ENCODE measurements at places on chromosomes 7 and 10.

DNA sequence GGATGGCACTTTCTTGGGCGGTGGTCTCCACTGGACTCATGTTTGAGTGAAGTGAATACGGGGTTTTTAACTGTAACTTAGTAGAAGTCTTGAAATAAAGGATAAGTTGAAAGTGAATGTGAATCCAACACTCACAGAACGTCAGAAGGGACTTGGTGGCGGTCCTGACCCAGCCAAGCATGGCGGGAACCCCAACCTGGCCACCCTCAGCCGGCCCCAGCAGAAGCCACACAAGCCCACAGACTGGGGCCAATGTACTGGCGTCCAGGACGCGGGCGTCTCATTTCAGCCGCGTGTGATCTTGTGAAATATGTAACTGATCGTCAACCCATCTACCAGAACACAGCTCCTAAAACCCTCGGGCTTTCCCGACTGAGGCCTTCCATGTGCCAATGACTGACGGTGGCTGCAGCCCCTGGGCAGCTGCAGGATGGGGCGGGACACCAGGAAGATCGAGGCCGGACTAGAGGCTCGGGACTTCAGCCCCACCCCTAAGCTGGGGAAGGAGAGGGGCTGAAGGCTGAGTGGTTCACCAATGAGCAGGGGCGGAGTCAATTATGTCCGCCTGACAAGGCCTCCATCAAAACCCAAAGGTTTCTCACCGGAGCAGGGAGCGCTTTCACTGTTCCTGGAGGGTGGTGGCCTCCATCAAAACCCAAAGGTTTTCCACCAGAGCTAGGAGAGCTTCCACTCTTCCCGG, 161.5 kb downstream of the MAD1L1 start:
- DNase-seq: no peak

- no peak for DNase-seq
These were observed 407.0 kb downstream of the SORCS1 start for GRCh38 chr10:106757521-106757920.

DNA sequence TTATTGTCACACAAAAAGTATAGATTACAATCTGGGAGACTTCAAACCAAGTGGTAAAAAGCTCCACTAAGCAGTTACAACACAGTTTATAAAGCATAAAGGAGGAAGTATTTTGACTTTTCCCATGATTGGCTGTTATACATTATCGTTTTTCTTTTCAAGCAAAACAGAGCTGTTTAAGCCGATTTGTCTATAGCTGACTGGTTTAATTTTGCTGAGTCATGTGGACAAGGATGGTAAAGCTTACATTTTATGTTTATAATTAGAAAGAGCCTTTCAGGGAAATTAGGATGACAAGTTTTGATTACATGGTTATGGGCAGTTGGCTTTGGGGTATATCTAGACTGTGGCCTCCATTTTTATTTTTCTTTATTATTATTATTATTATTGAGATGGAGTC, 152.5 kb upstream of the STK17A start:
- DNase-seq: no peak

DNA sequence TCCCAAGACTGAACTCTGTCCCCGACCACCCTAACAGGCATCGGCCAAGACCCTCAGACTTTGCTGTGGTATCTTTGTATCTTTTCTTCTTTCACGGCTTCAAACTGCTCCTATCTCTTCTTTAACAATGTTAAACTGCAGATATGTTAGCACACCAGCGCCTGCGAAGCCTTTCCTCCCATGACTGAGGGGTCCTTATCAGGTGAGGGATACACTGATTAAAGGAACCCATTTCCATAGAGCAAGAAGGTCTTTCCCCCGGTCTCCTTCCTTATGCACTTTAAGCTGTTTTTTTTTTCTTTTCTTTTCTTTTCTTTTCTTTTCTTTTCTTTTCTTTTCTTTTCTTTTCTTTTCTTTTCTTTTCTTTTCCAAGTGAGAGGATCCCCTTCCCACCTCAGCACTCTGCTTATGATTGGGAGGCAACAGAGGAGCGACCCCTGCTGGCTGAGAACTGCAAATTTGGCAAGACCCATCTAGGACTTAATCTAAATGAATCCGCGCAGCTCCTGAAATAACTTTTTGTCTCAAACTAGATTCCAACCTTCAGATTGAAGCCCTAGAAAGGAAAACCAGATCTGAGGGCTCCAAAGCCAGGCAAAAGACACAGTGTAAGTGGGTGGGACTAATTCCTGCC, 109.9 kb downstream of the ITGB8 start:
- DNase-seq: peak; percentile 18

DNA sequence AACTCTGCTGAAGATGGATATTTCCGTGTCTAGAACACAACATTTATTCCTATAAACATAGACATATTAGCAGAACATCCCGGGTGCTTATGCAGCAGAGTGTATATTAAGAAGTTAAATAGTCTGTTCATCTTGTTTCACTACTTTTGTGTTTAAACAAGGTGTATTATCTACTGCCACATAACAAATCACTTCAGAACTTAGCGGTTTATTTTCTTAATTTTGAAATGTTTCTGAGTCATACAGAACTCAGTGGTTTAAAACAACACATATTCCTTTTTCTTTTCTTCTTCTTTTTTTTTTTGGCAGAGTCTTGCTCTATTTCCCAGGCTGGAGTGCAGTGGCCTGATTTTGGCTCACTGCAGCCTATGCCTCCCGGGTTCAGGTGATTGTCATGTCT, 25.8 kb downstream of the DENND10 start:
- DNase-seq: no peak

DNA sequence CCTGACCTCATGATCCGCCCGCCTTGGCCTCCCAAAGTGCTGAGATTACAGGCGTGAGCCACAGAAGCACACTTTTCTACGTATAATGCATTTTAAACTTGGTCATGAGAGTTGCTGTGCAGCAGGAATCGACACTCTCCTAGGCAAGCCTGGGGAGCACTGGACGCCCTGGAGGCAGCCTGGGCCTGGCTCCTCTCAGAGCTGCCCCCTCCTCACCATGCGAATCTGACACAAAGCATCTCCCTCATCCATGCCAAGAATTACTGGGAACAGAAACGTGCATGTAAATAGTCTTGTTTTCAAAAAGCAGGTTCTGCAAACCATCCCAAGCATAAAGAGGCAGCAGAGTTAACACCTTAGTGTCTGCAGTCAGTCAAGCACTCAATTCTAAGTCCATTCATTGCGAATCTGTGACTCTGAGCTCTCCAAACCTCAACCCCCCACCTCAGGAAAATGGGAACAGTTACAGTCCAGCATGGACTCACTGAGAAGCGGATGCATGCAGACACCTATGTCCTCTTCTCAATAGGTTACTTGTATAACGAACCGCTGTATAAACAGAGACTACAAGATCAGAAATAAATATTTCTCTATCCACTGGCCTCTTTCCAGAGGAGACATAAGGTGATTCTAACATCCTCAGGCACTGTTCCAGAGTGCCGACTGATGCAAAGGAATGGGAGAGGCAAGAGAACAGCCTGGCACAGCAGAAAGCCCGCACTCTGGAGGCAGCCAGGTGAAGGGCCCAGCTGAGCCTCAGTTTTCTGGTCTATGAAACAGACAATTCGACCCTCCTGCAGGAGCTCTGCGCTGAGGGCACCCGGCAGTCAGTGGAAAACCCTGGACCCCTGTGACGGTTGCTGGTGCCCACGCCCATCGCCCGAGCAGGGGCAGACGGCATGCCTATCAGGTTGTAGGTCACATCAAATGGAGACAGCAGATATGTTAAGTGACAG, 68.9 kb downstream of the MAD1L1 start:
- no peak for DNase-seq

GRCh38 chr7:138564365-138564764, 104.3 kb downstream of the TRIM24 start:
- DNase-seq: no peak

GRCh38 chr7:74084722-74085578, 1.3 kb downstream of the LIMK1 start:
- DNase-seq: no peak

- no peak for DNase-seq
These were observed 4.0 kb downstream of the VSIR start for GRCh38 chr10:71769279-71769823.

GRCh38 chr7:25985196-25985595, 166.8 kb upstream of the NFE2L3 start:
- DNase-seq: no peak

DNA sequence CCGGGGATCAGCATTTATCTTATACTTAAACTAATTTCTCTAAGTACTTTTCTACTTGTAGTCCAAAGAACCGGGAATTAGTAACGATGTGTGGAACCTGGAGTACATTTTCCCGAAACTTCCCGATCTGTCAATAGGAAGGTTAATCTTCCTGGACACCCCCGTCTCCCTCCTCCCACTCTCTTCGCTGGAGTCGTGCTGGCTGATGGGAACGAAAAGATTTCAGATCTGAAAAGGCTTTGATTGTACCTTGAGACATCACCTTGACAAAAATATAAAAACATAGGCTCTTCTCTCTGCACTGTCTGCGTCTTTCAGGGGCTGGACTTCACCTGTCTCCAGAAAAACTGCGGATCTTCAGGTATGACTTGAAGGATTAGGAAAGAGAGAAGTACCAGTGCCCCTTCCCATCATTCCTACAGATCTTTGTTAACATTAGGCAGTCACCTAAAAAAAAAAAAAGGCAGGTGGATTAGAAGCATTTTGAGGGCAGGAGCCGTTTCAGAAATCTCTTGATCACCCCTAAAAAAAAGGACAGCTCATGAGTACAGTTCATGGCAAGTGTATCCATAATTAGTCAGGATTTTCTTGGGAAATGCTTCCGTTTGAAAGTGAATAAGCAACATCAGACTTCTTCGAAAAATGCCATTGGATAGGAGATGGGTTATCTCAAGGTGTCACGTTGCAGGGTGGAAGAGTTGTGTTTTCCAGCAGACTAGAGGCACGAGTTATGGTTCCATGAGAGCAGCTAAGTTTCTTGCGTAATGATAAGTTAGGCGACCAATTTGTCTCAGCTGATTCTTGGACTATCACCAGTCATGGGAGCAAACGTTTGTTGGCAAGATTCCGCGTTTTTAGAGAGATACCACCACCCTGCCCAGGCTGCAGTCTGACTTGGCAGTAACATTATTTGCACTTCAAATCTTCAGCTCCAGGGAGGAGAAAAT, 7.8 kb upstream of the BAMBI start:
- DNase-seq: no peak

DNA sequence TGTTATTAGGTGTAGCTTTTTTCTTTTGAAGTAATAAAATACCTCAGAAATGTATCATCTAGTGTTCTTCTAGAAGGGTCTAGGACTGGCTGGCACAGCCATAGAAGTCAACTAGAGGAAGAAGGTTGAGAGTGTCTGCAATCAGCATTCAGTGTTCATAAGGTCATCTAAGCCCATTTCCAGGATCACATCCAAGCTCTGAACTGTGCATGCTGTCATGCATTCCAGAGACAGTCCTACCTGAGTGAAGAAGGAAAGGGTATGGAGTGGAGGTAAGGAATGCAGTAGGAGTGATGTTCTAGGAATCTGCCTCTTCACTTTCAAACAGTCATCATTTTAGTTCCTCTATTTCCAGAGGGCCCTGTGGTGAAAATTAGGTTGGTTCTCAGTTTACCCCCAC, 789.7 kb downstream of the GATA3 start:
- no peak for DNase-seq

DNA sequence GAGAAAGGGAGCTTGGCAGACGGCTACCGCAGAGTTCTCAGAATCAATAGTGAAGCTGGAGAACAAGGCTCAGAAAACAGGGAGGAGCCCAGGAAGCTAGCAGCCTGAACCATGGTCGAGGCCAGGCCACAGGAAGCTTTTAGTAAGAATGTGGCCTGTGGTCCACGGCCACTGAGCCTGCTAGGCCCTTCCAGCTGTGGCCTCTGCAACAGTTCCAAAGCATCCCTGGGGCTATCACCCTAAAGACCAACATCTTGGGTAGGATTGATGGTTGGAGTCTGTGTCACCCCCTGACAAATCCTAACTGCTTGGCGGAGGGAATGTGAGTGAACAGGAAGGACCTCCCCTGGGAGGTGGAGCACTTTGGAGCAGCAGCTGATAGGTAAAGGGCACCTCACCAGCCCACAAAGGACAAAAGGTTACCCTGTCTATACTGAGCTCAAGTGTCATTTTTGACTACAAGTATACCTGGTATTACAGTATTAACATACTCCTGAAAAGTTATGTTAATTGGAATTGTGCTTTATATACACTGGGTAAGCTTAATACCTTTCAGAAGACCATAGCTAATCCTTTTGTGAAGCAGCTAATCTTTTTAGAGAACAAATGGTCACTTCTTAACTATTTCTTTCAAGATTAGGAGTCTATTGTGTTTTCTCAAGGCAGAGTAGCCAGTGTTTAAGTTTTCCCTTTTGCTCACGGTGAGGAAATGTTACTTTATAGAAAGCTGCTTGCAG, 18.7 kb downstream of the PTPRE start:
- no peak for DNase-seq

DNA sequence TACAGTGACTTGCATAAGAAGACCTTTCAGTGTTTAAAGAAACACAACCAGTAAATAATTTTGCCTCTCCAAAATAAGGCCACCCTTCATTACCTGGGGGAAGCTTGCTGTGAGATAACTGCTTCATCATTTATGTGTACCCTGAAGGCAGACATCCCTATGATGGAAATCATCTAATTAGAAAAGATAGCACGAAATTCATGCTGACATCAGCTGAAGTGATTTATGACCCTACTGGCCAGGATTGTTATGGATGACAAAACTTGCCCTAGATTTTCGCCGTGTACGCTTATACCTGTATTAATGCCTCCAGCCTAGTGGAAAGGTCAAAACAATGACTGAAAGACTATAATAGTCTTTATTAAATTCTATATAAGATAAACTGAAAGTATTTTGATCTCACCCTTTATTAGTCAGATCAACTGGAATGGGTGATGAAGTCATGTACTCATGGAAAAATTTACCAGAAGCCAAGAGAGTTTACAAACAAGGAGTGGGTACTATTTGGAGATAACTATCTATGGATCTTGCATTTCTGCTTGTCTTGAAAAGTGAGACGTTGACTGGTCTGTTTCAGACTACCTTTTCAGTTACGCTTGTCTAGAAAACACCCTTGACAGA, 114.2 kb downstream of the PPP1R3A start:
- DNase-seq: no peak

GRCh38 chr7:84049071-84049836, 145.3 kb downstream of the SEMA3A start:
- no peak for DNase-seq

- no peak for DNase-seq
These were observed 115.1 kb downstream of the ICA1 start for GRCh38 chr7:8146788-8147413.

- no peak for DNase-seq
These were observed 101.2 kb downstream of the USP6NL start for GRCh38 chr10:11510281-11510680.

GRCh38 chr10:28429045-28429444, 103.9 kb upstream of the WAC start:
- DNase-seq: no peak

GRCh38 chr7:148615085-148615730, 24.6 kb downstream of the C7orf33 start:
- DNase-seq: no peak

GRCh38 chr10:10209167-10209566, 808.5 kb upstream of the CELF2 start:
- peak; percentile 68 for DNase-seq

- no peak for DNase-seq
These were observed 26.3 kb upstream of the WDR11 start for GRCh38 chr10:120824881-120825309.

All from skeletal muscle cell (primary cell).